ENCODE measurements at places on chromosomes 13 and 19. TPM values are rescaled to one million over a fixed set of nuclear protein-coding genes. Genes with fewer than 3 reads are reported as not detected.

The GSX1 gene
- 0.20 TPM for total RNA-seq

The TNNT1 gene
- 17.9 TPM for total RNA-seq

The FOXO1 gene
- total RNA-seq: 39.1 TPM

The EDNRB gene
- total RNA-seq: 287 TPM

The CEACAM7 gene
- total RNA-seq: not detected

The ZC3H4 gene
- total RNA-seq: 15.8 TPM

The DACT3 gene
- 12.8 TPM for total RNA-seq

Data from spinal cord (tissue), 10 donors.